ENCODE measurements at places on chromosomes 12 and 14.

- H3K36me3 ChIP-seq, result peaks cover 10% of the 10 kb centered on the region
- no peak overlapping the region for H3K4me3 ChIP-seq
- H3K27me3 ChIP-seq, result no peaks in the 10 kb centered on the region
- H3K4me1 ChIP-seq, result peaks cover 5% of the 10 kb centered on the region
Measured at GRCh38 chr12:27424631-27425230, 21.8 kb upstream of the SMCO2 start.

DNA sequence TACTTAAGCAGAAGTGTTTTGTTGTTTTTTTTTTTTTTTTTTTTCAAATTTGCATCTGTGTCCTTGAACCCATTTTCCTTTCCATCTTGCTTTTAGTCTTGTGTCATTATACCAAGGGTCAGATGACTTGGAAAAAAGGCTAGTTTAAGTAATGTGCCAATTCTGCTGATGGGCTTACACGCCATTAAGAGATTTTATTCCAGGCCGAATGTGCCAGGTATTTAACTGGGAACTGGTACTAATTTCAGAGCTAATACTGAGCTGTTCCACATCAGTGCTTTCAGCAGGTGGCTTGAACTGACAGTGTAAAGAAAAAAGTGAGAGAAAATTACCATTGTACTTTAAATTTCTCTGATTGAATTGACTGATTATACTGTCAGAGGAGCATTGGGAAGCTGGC, 224.9 kb downstream of the NPAS3 start:
- H3K27ac ChIP-seq, result no peak overlapping the region
- no peak overlapping the region for H3K4me3 ChIP-seq
- H3K36me3 ChIP-seq, result no peaks in the 10 kb centered on the region
- no peaks in the 10 kb centered on the region for H3K27me3 ChIP-seq
- H3K4me1 ChIP-seq, result no peaks in the 10 kb centered on the region

GRCh38 chr14:75333606-75334548, 55.2 kb downstream of the FOS start:
- H3K36me3 ChIP-seq, result no peaks in the 10 kb centered on the region
- peaks cover 15% of the 10 kb centered on the region for H3K27me3 ChIP-seq
- DNase-seq, result no peak
- H3K27ac ChIP-seq, result peak overlapping the region; percentile 50
- H3K4me3 ChIP-seq, result no peak overlapping the region
- peaks cover 25% of the 10 kb centered on the region for H3K4me1 ChIP-seq

- H3K27me3 ChIP-seq, result peaks cover 3% of the 10 kb centered on the region
- H3K4me3 ChIP-seq, result no peak overlapping the region
- H3K27ac ChIP-seq, result no peak overlapping the region
- peaks cover under 1% of the 10 kb centered on the region for H3K36me3 ChIP-seq
Measured at GRCh38 chr14:71166180-71166837, 259.1 kb downstream of the PCNX1 start.

GRCh38 chr14:92978229-92979021, 55.5 kb downstream of the CHGA start:
- peaks cover 47% of the 10 kb centered on the region for H3K36me3 ChIP-seq
- H3K27ac ChIP-seq, result no peak overlapping the region
- peaks cover 10% of the 10 kb centered on the region for H3K4me1 ChIP-seq
- H3K4me3 ChIP-seq, result no peak overlapping the region

- H3K27me3 ChIP-seq, result no peaks in the 10 kb centered on the region
- H3K4me1 ChIP-seq, result peaks cover 10% of the 10 kb centered on the region
- no peak overlapping the region for H3K4me3 ChIP-seq
- no peak for DNase-seq
- no peak overlapping the region for H3K27ac ChIP-seq
- no peaks in the 10 kb centered on the region for H3K36me3 ChIP-seq
Measured at GRCh38 chr12:27841392-27841882, 61.4 kb upstream of the MANSC4 start.

DNA sequence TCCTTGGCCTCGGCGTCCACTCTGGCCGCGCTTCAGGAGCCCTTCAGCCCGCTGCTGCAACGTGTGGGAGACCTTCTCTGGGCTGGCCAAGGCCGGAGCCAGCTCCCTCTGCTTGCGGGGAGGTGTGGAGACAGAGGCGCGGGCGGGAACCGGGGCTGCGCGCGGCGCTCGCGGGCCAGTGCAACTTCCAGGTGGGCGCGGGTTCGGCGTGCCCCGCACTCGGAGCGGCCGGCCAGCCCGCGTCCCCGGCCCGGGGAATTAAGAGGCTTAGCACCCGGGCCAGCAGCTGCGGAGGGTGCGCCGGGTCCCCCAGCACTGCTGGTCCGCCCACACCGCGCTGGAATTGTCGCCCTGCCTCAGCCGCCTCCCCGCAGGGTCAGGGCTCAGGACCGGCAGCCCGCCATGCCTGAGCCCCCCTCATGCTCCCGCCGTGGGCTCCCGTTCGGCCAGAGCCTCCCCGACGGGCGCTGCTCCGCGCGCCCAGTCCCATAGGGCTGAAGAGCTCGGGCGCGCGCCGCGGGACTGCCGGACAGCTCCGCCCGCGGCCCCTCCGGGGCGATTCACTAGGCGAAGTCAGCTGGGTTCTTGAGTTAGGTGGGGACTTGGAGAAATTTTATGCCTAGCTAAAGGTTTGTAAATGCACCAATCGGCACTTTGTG, 673.9 kb downstream of the SLC16A7 start:
- no peaks in the 10 kb centered on the region for H3K36me3 ChIP-seq
- no peak for DNase-seq
- no peak overlapping the region for H3K4me3 ChIP-seq
- H3K4me1 ChIP-seq, result no peaks in the 10 kb centered on the region
- no peaks in the 10 kb centered on the region for H3K27me3 ChIP-seq

- peaks cover 5% of the 10 kb centered on the region for H3K36me3 ChIP-seq
- H3K27me3 ChIP-seq, result peaks cover 7% of the 10 kb centered on the region
- no peaks in the 10 kb centered on the region for H3K4me1 ChIP-seq
Measured at GRCh38 chr14:99391671-99392070, 89.0 kb downstream of the SETD3 start.

- no peaks in the 10 kb centered on the region for H3K27me3 ChIP-seq
- H3K27ac ChIP-seq, result no peak overlapping the region
- H3K36me3 ChIP-seq, result peaks cover 6% of the 10 kb centered on the region
- DNase-seq, result no peak
- no peak overlapping the region for H3K4me3 ChIP-seq
- H3K4me1 ChIP-seq, result peaks cover 35% of the 10 kb centered on the region
Measured at GRCh38 chr12:122111089-122111641, 32.6 kb downstream of the MLXIP start.

DNA sequence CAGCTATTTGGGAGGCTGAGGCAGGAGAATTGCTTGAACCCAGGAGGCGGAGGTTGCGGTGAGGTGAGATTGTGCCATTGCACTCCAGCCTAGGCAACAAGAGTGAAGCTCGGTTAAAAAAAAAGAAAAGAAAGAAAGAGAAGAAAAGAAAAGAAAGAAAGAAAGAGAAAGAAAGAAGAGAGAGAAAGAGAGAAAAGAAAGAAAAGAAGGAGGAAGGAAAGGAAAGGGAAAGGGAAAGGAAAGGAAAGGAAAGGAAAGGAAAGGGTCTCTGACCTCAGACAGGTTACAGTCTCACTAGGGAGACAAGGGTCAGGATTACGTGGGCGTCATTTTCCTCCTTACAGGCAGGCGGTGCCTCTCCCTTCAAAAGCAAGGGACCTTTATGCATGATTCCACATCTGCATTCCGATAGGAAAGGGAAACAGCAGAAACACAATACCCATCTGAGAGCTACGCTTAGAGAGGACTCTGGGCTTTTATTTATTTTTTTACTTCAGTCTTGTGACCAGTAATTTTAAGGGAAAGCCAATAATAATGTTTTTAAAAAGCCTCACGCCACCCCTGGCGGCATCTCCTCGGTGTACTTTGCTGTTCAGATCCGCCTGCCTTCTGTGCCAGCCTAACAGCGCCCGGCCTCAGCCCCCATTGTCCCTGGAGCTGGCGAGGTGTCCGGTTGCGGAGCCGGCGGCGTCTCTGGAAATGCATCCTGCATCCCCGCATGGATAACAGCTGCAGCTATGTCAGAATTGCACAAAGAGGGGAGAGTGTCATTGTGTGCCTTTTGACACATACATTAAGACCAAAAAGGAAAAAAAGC, 945 bp upstream of the HIP1R start:
- H3K27me3 ChIP-seq, result peaks cover 59% of the 10 kb centered on the region
- peak overlapping the region; percentile 89 for H3K4me3 ChIP-seq
- peak; percentile 76 for DNase-seq
- H3K4me1 ChIP-seq, result peaks cover 48% of the 10 kb centered on the region

DNA sequence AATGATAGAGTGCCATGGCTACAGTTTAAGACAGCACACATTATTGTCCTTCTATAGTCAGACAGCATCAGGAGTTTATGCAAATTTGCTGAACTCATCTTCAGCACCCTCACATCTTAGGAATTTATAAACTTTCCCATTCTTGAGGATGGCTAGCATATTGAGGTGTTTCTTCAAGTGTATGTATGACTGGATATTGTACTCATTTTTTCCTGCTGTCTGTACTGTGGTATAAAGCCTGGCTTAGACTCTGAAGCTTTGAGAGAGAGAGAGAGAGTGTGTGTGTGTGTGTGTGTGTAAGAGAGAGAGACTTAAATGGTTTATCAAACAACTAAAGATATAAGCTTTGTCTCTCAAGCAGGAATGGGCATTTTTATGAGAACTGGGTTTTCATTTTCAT, 161.6 kb downstream of the PIK3C2G start:
- H3K36me3 ChIP-seq, result no peaks in the 10 kb centered on the region
- H3K4me3 ChIP-seq, result no peak overlapping the region
- H3K27me3 ChIP-seq, result peaks cover 3% of the 10 kb centered on the region
- H3K4me1 ChIP-seq, result peaks cover 7% of the 10 kb centered on the region
- DNase-seq, result no peak

- DNase-seq, result no peak
- no peaks in the 10 kb centered on the region for H3K27me3 ChIP-seq
- H3K4me1 ChIP-seq, result peaks cover 19% of the 10 kb centered on the region
- no peak overlapping the region for H3K4me3 ChIP-seq
- no peaks in the 10 kb centered on the region for H3K36me3 ChIP-seq
- H3K27ac ChIP-seq, result no peak overlapping the region
Measured at GRCh38 chr14:34678306-34678705, 36.1 kb downstream of the CFL2 start.

- peaks cover 5% of the 10 kb centered on the region for H3K4me1 ChIP-seq
- no peak for DNase-seq
- no peaks in the 10 kb centered on the region for H3K36me3 ChIP-seq
- peaks cover 4% of the 10 kb centered on the region for H3K27me3 ChIP-seq
- no peak overlapping the region for H3K4me3 ChIP-seq
Measured at GRCh38 chr12:92533280-92533890, 169.4 kb upstream of the PLEKHG7 start.

GRCh38 chr12:116861320-116861719, 19.9 kb downstream of the HRK start:
- H3K27ac ChIP-seq, result no peak overlapping the region
- no peaks in the 10 kb centered on the region for H3K36me3 ChIP-seq
- no peak overlapping the region for H3K4me3 ChIP-seq
- peaks cover 46% of the 10 kb centered on the region for H3K4me1 ChIP-seq

GRCh38 chr14:71466251-71466650, 466.0 kb upstream of the RGS6 start:
- peaks cover under 1% of the 10 kb centered on the region for H3K27me3 ChIP-seq
- H3K27ac ChIP-seq, result peak overlapping the region; percentile 39
- DNase-seq, result no peak

DNA sequence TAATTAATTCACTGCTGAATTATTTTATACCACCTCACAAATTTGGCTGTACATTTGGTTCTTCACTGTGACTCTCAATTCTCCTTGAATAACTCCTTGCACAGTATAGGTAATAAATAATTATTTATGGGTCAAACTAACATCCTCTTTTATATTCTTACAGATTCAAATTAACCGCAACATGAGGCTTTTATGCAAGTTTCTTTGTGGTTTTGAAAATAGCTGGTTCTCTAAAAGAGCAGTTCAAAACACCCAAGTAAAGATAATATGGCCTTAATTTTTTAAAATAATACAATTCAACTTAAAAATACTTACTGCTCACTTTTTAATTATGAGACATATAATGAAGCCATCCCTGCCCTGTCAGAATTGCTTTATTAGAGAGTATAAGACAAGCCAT, 12.9 kb upstream of the TRIM9 start:
- H3K36me3 ChIP-seq, result no peaks in the 10 kb centered on the region
- no peak overlapping the region for H3K4me3 ChIP-seq
- H3K27ac ChIP-seq, result no peak overlapping the region
- H3K4me1 ChIP-seq, result no peaks in the 10 kb centered on the region
- DNase-seq, result no peak

GRCh38 chr12:30197392-30198057, 413.8 kb upstream of the TMTC1 start:
- no peak overlapping the region for H3K27ac ChIP-seq
- peaks cover 9% of the 10 kb centered on the region for H3K4me1 ChIP-seq
- no peak for DNase-seq
- no peak overlapping the region for H3K4me3 ChIP-seq
- H3K36me3 ChIP-seq, result no peaks in the 10 kb centered on the region
- H3K27me3 ChIP-seq, result peaks cover 32% of the 10 kb centered on the region

GRCh38 chr14:74586681-74587362, 25.2 kb downstream of the LTBP2 start:
- H3K4me1 ChIP-seq, result peaks cover 29% of the 10 kb centered on the region
- H3K4me3 ChIP-seq, result no peak overlapping the region
- peaks cover 2% of the 10 kb centered on the region for H3K27me3 ChIP-seq
- DNase-seq, result peak; percentile 35
- no peak overlapping the region for H3K27ac ChIP-seq

GRCh38 chr12:51183816-51184215, 10.9 kb upstream of the TFCP2 start:
- peaks cover 11% of the 10 kb centered on the region for H3K27me3 ChIP-seq
- H3K4me3 ChIP-seq, result no peak overlapping the region
- peaks cover 39% of the 10 kb centered on the region for H3K4me1 ChIP-seq
- H3K36me3 ChIP-seq, result no peaks in the 10 kb centered on the region
- DNase-seq, result no peak

DNA sequence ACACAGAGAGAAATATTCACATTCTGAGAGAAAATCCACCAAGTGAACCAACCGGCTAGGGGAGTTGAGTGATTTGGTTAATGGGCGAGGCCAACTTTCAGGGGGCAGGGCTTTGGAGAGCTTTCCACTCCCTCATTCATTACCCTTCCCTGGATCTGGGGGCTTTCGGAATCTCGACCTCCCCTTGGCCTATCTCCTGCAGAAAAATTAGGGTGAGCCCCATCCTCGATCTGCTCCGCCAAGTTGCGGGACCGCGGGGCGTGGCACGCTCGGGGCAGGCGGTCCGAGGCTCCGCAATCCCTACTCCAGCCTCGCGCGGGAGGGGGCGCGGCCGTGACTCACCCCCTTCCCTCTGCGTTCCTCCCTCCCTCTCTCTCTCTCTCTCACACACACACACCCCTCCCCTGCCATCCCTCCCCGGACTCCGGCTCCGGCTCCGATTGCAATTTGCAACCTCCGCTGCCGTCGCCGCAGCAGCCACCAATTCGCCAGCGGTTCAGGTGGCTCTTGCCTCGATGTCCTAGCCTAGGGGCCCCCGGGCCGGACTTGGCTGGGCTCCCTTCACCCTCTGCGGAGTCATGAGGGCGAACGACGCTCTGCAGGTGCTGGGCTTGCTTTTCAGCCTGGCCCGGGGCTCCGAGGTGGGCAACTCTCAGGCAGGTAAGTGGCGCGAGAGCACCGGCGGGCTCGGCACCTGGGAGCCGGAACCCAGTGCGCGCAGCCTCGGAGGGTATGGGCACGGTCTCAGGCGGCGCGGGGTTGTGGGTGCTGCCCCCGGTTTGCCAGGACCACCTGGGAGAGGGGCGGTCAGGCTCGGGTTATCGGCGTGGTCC, at the start of gene ERBB3:
Gene ERBB3, plus strand, starts transcription at position 443 of the 833 bp plus-strand sequence. Its CDS starts 136 bp downstream, at position 579.
- H3K36me3 ChIP-seq, result no peaks in the 10 kb centered on the region
- peak within 1 kb of the TSS; percentile 81 for H3K4me3 ChIP-seq
- H3K4me1 ChIP-seq, result peaks cover 36% of the 10 kb centered on the region
- no peak within 1 kb of the TSS for H3K27ac ChIP-seq
- peaks cover 26% of the 10 kb centered on the region for H3K27me3 ChIP-seq
- DNase-seq, result peak; percentile 62

- peaks cover 5% of the 10 kb centered on the region for H3K4me1 ChIP-seq
- peaks cover 16% of the 10 kb centered on the region for H3K27me3 ChIP-seq
- H3K4me3 ChIP-seq, result no peak overlapping the region
Measured at GRCh38 chr12:14962153-14962539, 745 bp upstream of the ARHGDIB start.

Data from nephron progenitor cell (in vitro differentiated cells).